ENCODE measurements at places on chromosomes 12 and 14.

DNA sequence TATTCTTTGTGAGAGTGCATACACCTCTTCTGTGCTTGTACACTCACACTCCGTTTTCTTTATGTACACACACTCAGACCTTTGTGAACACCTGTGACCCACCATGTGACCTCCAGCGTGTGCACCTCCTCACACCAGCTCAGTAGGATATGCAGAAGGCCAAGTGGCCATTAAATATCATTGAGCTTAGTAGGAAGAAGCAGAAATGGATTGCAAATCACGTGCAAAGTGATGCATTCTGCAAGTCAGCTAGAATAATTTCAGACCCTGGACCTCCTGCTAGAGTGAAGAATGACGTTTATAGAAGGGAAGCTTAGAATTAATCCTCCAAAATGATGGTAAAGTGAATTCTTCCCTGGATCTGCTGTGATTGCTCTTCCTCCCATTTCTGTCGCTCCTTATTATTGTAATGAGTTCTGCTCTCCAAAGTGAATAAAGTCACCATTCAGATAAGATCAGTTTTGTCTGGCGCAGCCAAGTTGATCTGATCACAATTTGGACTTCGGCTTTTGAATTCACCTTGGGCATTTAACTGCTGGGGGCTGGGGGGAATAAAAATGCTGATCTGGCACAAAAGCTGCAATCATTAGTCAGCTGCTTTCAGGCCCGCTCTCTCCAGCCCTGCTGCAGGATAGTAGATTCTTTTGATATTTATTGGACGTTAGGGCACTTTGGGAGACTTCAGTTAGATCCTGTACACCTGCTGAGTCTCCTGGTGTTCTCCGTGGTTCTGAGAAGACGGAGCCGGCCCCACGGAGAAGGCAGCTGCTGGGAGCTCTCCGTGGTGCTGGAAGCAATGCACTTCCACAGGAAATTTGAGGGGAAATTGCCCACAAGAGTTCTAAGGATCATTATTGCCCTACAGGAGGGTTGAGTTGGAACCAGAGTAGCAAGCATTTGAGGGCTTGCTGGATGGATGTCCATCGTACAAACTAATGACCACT lies 12.4 kb upstream of the NRXN3 start:
- DNase-seq = no peak

DNA sequence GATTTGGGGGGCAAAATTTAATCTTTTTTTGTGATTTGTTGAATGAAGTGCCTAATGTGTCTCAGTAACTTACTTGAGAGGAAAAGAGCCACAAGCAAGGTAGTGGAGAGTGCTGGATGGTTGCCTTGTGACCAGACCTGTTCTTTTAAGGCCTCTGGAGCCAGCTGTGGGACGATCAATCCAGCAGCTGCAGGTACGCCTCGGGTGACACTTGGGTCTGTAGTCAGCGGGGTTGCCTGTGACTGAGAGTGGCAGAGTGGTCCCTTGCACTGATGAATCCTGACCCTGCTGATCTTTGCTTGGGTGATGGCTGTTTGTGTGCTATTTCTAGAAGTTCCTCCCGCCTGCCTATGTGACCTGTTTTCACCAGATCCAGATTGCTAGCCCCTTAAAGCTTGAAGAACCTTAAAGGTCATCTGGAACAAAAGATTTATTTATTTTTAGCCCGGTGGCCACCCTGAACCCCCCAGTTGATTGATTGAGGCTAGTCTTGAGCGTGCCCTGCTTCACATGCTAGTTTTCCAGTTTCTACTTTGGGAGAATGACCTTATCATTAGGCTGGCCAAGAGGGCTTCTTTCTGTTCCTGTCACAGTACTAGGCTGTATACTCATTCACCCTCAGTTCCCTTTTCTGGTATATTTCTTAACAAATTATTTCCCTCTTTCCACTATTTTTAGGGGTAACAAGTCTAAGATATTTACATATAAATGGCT lies 23.2 kb downstream of the PRKCH start:
- DNase-seq = no peak

DNA sequence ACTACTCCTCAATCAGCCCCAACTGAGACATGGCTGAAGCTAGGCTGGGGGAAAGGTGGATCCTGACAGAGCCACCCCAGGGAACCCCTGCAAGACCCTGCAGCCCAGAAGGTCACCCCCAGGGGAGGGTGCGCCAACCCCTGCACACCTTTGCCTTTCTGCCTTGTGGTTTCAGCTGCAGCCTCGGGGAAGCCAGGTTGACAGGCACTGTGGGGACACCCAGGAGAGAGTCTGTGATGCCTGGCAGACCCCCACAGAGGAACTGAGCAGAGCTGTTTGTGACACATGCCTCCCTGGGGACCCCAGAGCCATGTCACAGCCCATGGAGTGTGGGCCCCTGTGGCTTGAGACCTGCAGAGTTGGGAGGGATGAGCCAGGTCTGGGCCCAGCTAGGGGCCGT lies 11.8 kb upstream of the HHIPL1 start:
- DNase-seq = no peak

DNA sequence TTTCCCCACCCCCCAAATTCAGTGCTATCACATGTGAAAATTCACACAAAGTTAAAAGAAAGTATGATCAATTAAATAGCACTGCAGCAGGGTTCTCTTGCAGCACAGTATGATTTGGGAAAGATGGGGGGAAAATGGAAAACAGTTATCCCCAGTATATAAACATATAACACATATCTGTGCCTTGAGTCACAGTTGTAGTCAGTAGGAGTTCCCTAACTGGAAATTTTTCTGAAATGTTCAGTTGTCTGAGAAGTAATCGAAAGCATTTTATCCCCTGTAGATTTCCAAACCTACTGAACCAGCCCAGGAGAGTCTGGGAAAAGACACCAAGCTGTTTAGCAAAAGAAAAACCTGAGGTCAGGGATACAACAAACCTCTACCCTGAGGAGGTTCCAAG lies 47.0 kb downstream of the C12orf50 start:
- no peak for DNase-seq

- DNase-seq = no peak
Measured at GRCh38 chr12:53489242-53489864, 9.9 kb downstream of the MAP3K12 start.

DNA sequence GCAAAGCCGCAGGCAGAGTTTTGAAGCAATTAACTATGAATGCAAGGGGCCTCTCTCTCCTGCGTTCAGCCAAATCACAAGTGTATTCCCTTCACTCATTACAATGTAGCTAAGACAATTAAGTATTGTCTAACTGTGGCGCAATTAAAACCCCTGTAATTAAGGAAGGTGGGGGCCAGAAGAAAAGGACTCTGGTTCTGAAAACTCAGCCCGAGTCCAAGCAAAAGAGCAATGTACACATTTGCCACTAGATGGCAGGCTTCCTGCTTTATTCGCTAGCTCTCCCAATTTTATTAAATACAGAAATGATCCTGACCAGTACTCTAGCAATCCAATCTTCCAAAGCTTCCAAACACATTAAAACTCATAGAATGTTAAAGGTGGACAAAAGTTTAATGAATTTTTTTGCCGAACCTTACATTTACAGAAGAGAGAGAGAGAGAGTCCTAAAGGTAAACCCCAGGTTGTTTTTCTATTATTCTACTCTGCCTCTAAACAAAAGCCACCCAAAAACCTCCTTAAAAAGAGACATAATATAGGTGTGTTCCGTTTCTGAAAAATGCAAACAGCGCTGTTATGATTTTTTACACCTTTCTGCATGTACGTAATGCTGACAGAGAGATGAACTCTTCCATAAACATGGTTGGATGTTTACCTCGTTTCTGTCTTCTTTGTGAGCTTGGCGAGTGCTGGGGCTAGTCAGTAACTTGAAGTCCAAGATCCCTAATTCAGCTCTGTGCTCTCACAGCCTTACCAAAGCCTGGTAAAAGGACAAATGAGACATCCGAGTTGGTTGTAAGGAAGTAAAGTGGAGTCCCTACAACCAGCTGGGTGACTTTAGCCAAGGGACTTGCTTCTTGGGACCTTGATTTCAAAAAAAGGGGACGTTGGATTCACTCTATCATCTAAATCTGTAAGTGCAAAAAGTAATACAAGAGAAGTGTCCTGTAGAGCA lies 50.9 kb upstream of the VASH1 start:
- DNase-seq = no peak

DNA sequence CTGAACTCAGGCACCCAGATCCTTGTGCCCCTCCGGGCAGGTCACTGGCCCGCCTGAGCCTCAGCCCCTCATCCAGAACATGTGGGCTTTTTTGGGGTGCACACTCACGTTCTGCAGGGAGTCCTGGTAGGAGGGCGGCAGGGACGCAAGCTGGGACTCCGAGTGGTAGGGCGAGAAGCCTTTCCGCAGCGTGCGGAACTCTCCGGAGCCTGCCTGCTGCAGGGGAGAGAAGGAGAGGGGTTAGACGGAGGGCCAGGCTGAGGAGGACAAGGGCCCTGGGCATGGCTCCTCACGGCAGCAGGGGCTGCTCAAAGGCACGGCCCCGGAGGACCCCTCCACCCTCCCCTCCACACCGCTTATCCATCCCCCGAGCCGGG lies 40.8 kb downstream of the CCNK start:
- no peak for DNase-seq

DNA sequence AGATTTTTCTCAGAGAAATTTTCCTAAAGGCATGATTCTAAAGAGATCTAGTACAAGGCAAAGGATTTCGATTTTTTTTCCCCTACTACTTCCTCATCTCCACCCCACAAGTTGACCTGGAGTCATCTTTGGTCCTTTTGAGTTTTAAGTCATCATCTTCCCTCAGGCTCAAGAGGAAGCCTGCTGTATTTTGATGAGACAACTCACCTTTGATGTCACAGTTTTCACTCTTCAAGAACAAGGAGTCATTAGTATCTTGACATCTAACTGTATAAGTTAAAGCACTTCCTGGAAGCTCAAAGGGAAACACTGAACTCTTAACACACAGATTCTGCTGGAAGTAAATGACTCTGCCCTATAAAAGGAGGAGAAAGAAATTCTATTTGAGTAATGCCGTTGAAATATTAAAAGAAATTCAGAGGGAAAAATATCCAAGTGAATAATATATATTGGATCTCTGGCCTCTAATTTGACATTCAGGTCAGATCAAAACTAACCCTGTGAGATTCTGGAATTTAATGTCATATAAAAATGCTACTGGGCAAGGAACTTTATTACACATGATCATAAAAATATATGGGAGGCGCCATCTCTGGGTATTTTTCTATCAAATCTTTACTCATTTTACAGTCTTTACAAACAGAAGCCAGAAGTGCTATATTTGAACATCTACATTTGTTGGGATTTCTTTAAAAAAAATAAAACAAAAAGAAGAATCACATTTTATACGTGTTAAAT lies 435.0 kb downstream of the NRXN3 start:
- no peak for DNase-seq
